ENCODE measurements at places on chromosomes 5 and 9. TPM values are rescaled to one million over a fixed set of nuclear protein-coding genes. Genes with fewer than 3 reads are reported as not detected.

The PIP5K1B gene
- total RNA-seq: 0.71 TPM

The LCN9 gene
- not detected for total RNA-seq

The C8G gene
- total RNA-seq: not detected

The ANKRD33B gene
- 5.0 TPM for total RNA-seq

The GDNF gene
- 1.0 TPM for total RNA-seq

The FUBP3 gene
- total RNA-seq: 40.5 TPM

The NUTM2G gene
- not detected for total RNA-seq

The RCL1 gene
- 24.4 TPM for total RNA-seq

The EGR1 gene
- total RNA-seq: 4.1 TPM

The ARL14EPL gene
- not detected for total RNA-seq

The HTR1A gene
- total RNA-seq: not detected

The TAF11L10 gene
- not detected for total RNA-seq

The PARP8 gene
- total RNA-seq: 33.7 TPM

The HACD4 gene
- 0.46 TPM for total RNA-seq

The EQTN gene
- not detected for total RNA-seq

The ARID3C gene
- total RNA-seq: 0.48 TPM

The COL15A1 gene
- 11.8 TPM for total RNA-seq

The CCT5 gene
- 506 TPM for total RNA-seq

The IL4 gene
- total RNA-seq: not detected

The ENTREP1 gene
- total RNA-seq: 3.8 TPM

The MCCC2 gene
- 40.4 TPM for total RNA-seq

The SPINK6 gene
- not detected for total RNA-seq

The CDO1 gene
- 11.7 TPM for total RNA-seq

The EIF4E1B gene
- total RNA-seq: not detected

The GABRP gene
- total RNA-seq: 0.14 TPM

The LCN2 gene
- 283 TPM for total RNA-seq

The EGFLAM gene
- total RNA-seq: 3.5 TPM

The ARHGEF39 gene
- total RNA-seq: 1.2 TPM

The PCDHB13 gene
- 1.9 TPM for total RNA-seq

The LSM11 gene
- total RNA-seq: 3.9 TPM

The RETREG1 gene
- 17.0 TPM for total RNA-seq

The SH3PXD2B gene
- 62.4 TPM for total RNA-seq

The RNF145 gene
- total RNA-seq: 52.9 TPM

The FOXD4L3 gene
- total RNA-seq: not detected

The RNF224 gene
- not detected for total RNA-seq

The TMEM215 gene
- not detected for total RNA-seq
